Naive thymus-derived CD4-positive, alpha-beta T cell (primary cell): ENCODE measurements at places on chromosomes 3 and 15.

GRCh38 chr3:10703875-10704274 is 112.2 kb upstream of the SLC6A11 start:
- DNase-seq, result no peak

DNA sequence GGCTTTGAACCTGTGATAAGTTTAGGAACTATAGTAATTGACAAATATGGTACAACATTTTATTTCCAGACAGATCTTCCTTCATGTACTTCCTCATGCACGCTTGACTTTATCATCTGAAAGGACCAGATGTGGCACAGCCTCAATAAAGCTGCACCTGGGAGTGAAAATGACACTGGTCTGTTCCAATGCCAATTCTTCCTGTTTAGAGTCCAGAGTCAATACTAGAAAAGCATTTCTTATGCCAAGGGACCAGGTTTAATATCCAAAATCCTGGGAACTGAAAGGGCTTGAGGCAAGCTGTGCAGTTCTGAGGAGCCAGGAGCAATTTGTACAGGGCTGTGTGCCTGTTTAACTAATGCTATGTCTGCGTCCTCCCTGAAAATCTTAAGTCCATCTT is 15.3 kb downstream of the DPH6 start:
- no peak for DNase-seq

GRCh38 chr3:185473290-185473815 is 25.5 kb downstream of the TMEM41A start:
- no peak for DNase-seq

- no peak for DNase-seq
These were observed 71.5 kb upstream of the BFSP2 start for GRCh38 chr3:133328373-133328772.

DNA sequence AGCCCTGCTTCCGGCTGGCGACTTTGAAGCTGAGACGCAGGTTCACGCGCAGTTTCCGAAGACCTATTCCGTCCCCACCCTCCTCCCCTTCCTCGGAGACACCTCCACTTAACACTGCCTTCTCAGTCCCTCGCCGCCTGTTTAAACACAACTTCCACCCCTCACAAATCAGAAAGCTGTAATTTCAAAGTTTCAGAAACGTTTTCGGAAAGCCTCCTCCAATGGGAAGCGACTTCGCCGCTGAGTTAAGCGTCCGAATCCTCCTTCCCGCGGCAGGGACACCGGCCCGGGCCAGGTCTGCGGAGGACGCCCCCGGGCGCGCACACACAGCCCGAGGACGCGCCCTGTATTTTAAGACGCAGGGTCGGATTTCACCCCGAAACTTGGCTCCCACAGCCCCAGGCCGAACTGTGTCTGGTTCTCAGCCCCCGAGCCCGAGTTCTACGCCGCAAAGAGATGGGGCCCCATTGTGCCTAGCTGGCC is 559 bp upstream of the LRRN1 start:
- no peak for DNase-seq

DNA sequence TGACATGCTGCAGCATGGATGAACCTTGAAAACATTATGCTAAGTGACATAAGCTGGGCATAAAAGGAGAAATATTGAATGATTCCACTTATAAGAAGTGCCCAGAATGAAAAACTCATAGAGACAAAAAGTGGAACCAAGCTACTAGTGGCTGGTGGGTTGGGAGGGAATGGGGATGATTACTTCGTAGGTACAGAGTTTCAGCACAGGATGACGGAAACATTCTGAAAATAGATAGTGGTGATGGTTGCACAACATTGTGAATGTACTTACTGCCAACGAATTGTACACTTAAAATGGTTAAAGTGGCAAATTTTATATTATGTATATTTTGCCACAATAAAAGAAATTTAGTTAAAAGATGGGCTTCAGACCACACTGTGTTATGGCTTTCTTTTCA is 93.6 kb downstream of the RPLP1 start:
- DNase-seq, result no peak

DNA sequence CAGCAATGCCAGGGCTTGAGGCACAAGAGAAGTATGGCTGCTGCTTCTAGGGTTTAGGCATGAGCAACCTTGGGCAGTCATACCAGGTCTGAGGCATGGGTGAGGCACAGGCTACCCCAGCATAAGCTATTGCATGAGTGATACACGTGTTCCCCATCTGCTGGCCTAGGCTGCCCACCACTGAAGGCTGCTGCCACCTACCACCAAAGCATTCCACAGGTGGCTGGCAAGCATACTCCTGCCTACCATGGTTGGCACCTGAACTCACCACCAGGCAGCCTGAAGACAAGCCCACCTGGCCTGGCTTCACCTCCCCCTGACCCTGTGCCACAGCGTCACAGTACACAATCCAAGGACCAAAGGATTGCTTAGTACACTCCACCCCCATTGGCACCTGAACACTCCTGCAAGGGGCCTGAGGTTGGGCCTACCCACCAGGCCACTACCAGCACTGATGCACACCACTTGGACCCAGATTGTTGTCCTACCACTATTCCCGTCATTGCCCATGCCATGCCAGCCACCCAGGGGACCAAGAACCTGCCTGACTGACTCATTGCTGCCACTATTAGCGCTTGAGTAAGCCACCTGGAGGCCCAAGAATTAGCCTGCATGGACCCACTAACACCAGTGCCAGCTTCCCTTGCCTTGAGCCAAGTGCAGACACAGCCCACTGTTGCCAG is 115.7 kb downstream of the STT3B start:
- no peak for DNase-seq

DNA sequence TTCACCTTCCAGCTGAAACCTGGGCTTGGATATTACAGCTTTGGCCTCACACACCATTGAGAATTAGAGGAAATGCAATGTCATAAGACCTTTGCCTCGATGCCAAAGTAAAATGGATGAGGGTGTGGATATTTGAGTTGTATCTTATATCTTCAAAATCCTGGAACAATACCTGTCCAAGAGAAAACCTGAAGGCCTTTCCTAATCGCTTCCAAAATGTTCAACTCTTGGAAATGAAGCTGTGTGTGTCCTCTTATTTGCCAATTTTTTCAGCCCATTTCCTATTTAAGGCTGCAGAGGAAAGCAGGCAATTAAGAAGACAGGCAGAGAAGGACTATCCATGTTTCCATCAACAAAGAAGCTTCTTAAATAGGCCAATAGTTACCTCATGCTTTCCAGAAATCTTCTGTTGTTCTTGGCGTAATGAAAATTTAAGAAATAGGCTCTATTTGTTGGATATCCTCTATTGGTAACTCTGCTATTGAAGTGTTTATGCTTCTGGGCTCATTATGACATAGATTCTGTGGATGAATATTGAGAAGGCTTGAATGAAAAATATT is 99.5 kb upstream of the ZBTB20 start:
- DNase-seq, result no peak

- DNase-seq, result no peak
These were observed 243.1 kb upstream of the SETMAR start for GRCh38 chr3:4060064-4060463.

- DNase-seq, result no peak
These were observed 1.1 kb upstream of the MCCC1 start for GRCh38 chr3:183100376-183100775.

- no peak for DNase-seq
These were observed 63.4 kb downstream of the RGMA start for GRCh38 chr15:93025625-93025982.

GRCh38 chr3:56942523-56942922 is 117.9 kb upstream of the SPATA12 start:
- no peak for DNase-seq
